ENCODE measurements at places on chromosomes 1 and 21.

DNA sequence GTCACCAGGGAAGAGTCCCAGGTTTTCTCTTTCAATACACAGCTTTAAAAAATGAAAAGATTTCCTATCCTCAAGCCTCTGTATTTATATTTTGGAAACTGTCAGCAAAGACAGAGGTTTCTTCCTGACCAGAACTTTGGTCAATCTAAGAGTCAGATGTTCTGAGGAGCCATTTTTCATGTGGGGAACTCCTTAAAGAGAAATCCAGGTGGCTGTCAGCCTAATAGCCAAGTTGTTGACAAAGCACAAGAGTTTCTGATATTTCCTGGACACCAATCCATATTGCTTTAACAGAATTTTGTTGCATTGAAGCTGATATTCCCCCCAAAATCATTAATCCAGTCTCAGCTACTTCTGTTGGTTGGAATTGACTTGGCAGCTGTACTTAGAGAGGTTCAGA, 318.6 kb upstream of the NFIA start:
- no peak for DNase-seq

- no peak for DNase-seq
Observed at GRCh38 chr1:108877348-108878159, 769 bp downstream of the GPSM2 start.

DNA sequence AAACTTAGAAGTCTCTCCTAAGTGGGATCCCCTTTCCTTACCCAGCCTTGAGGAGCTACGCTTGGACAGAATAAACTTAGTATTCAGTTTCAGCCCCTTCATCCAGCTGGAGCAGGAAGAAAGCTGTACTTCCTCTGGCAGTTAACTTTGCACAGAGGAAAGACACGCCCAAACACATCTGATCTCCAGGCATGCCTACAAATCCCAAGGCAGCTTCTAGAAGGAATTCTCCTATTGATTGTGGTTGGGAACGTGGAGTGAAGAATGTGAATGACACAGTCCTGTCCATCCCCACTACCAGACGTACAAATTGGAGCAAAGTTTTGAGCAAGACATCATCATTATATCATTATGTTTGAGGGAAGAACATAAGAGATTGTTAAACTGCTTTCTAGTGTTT, 6.6 kb upstream of the AK4 start:
- no peak for DNase-seq

- DNase-seq: no peak
Observed at GRCh38 chr1:238681021-238681420, 705.3 kb upstream of the CHRM3 start.

DNA sequence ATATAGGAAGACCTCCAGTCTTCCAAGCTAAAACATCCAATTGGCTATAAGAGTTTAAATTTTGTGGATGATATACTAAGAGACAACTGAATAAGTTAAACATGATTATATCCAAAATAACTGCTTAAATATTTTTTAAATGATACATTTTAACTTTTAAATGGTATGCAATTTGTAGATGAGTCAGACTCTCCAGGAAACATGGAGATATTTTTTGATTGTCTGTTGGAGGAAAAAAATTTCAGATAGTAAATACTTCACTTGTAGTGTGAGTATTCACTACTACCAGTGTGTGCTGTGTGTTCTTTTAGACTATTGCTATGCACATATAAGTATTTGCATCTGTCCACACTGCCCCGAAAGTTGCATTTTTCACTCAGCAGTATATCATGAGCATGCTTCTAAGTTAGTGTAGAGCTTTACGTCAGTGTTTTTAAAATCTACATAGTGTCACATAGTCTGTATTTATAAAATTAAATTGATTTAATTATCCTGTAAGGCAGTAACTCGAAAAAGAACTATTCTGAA, 91.1 kb downstream of the USP25 start:
- no peak for DNase-seq

DNA sequence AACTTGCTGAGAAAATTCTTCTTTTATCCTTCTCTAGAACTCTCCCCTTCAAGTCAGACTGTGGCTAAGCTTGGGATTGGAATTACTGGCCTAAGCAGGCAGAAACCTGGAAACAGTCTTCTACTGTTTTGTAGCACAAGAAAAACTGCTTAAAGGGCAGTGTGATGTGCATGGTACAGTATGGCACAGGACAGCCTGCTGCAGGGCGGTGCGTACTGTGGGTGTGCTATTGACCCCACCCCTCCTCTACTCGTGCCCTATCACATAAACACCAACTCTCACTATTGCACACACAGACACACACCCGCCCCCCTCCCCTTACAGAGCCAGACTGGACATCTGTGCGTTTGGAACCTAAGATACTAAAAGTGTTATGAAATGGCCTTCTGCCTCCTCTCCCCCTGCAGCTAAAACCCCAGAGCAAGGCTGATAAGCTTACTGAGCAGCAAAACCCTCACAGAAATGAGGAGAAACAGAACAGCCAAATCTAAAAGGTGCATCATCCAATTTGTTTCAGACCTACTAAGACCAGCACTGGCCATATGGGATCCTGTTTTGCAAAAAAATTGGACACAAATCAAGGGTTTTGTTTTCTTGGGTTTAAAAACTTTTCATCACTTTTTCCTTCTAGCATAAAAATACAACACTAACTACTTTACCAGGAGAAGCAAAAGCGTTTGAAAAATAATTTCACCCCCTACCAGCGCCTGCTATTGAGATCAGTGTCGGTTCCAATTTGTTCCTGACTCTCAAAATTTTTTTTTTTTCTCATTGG, 355.8 kb upstream of the LYPLAL1 start:
- DNase-seq: no peak

Data from stimulated activated CD4-positive, alpha-beta T cell treated with anti-CD3 and anti-CD28 coated beads, Interleukin-4, amount 100 ng/mL, for 4 hours (primary cell).